ENCODE measurements at places on chromosomes 5 and 9. TPM values are rescaled to one million over a fixed set of nuclear protein-coding genes. Genes with fewer than 3 reads are reported as not detected.

The SLC34A1 gene
- not detected for total RNA-seq

The FCN2 gene
- not detected for total RNA-seq

The C5orf58 gene
- not detected for total RNA-seq

The SPATA6L gene
- 3.1 TPM for total RNA-seq

The PLEKHG4B gene
- not detected for total RNA-seq

The ECSCR gene
- total RNA-seq = 359 TPM

The BAAT gene
- not detected for total RNA-seq

The ARSI gene
- total RNA-seq = 0.19 TPM

The STPG3 gene
- total RNA-seq = not detected

The SPAAR gene
- total RNA-seq = 4.5 TPM

The PCDHB2 gene
- 1.6 TPM for total RNA-seq

The CTSV gene
- 0.67 TPM for total RNA-seq

The PCDHGA4 gene
- total RNA-seq = 6.3 TPM

The ADAMTS19 gene
- not detected for total RNA-seq

The FAM221B gene
- total RNA-seq = not detected

The DRD1 gene
- not detected for total RNA-seq

The CACNA1B gene
- total RNA-seq = under 0.01 TPM

The CCDC171 gene
- 1.1 TPM for total RNA-seq

The C8G gene
- total RNA-seq = 0.76 TPM

The CCIN gene
- 0.65 TPM for total RNA-seq

The SETD9 gene
- 18.4 TPM for total RNA-seq

The IFNB1 gene
- not detected for total RNA-seq

The TLX3 gene
- total RNA-seq = not detected

The RAB3C gene
- total RNA-seq = 4.9 TPM

The FAXDC2 gene
- total RNA-seq = 6.2 TPM

The PROB1 gene
- 7.2 TPM for total RNA-seq

The ATP10B gene
- not detected for total RNA-seq

The ZNF454 gene
- 1.1 TPM for total RNA-seq

The TEX48 gene
- total RNA-seq = not detected

The NMUR2 gene
- not detected for total RNA-seq

The SPEF2 gene
- 0.98 TPM for total RNA-seq

The PCDHA7 gene
- 0.33 TPM for total RNA-seq

The NME5 gene
- 1.4 TPM for total RNA-seq

The SMC5 gene
- total RNA-seq = 20.9 TPM

The CKMT2 gene
- total RNA-seq = not detected

The IL7R gene
- total RNA-seq = 3.6 TPM

The GZMA gene
- not detected for total RNA-seq

Data from vein endothelial cell (primary cell).